ENCODE measurements at places on chromosomes 2 and 18.

DNA sequence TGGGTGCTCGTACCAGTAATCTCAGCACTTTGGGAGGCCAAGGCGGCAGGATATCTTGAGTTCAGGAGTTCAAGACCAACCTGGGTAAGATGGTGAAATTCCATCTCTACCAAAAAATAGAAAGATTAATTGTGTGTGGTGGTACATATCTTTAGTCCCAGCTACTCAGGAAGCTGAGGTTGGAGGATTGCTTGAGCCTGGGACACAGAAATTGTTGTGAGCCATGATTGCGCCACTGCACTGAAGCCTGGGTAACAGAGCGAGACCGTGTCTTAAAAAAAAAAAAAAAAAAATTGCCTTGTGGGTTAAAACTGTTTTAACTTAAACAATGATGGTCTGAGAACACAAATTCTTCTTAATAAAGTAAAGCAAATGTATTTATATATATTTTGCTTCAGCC lies 49.6 kb downstream of the ATP9B start:
- no peak for DNase-seq

- DNase-seq = no peak
These were observed 86.3 kb downstream of the PMS1 start for GRCh38 chr2:189870381-189871085.

- DNase-seq = no peak
These were observed 122.6 kb downstream of the CABLES1 start for GRCh38 chr18:23257686-23258565.

DNA sequence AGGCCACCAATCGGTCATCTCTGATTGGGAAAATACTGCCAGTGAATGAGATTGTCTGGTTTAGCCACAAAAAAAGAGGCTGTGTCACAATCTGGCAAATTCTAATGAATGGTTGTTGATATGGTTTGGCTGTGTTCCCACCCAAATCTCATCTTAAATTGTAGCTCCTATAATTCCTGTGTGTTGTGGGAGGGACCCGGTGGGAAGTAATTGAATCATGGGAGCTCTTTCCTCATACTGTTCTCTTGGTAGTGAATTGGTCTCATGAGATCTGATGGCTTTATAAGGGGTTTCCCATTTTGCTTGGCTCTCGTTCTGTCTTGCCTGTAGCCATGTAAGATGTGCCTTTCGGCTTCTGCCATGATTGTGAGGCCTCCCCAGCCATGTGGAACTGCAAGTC lies 838.3 kb downstream of the SLC4A3 start:
- no peak for DNase-seq

All from NAMALWA (cell line).